ENCODE measurements at places on chromosomes 2 and 18.
A peak's percentile ranks its signal among the peaks of the same experiment; 100 is the strongest.

GRCh38 chr2:178449700-178450523, 1.1 kb downstream of the PRKRA start:
- no peak for DNase-seq

GRCh38 chr2:159859583-159859982, 61.6 kb upstream of the CD302 start:
- DNase-seq, result no peak

GRCh38 chr18:35049111-35050027, 8.2 kb downstream of the MAPRE2 start:
- no peak for DNase-seq

DNA sequence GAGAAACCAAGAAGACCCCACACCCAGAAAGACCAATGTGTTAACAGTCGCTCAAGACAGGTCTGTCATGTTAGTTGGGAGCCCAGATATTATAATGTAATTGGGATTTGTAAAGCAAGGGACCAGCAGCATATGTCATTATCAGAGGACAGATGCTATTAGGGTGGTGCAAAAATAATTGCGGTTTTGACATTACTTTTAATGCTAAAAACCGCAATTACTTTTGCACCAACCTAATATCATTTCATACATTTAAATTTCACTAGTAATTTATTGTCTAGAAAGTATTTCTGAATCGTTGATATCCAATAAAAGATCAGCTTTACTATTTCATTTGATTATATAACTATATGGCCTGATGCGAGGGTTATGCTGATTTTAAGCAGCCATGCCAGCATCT, 131.2 kb downstream of the TTN start:
- DNase-seq, result no peak

- DNase-seq, result no peak
Observed at GRCh38 chr18:10317864-10318690, 136.4 kb upstream of the APCDD1 start.

DNA sequence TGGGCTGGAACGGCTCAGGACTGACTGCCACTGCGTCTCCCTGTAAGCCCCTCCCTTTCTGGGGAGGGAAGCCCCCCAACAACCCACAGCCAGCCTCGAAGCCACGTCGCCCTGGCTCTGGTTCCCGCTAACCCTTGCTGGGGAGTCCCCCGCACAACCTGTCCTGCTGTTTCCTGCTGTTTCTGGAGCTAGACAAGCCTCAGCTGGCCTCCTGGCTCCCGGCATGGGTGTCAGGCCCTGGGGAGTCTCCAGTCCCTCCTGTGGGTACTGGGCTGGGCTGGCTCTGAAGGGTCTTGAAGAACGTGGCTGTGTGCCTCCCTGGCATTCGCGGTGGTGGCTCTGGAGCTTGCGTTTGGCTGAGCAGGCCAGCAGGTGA, 20.9 kb downstream of the NFATC1 start:
- DNase-seq, result no peak

DNA sequence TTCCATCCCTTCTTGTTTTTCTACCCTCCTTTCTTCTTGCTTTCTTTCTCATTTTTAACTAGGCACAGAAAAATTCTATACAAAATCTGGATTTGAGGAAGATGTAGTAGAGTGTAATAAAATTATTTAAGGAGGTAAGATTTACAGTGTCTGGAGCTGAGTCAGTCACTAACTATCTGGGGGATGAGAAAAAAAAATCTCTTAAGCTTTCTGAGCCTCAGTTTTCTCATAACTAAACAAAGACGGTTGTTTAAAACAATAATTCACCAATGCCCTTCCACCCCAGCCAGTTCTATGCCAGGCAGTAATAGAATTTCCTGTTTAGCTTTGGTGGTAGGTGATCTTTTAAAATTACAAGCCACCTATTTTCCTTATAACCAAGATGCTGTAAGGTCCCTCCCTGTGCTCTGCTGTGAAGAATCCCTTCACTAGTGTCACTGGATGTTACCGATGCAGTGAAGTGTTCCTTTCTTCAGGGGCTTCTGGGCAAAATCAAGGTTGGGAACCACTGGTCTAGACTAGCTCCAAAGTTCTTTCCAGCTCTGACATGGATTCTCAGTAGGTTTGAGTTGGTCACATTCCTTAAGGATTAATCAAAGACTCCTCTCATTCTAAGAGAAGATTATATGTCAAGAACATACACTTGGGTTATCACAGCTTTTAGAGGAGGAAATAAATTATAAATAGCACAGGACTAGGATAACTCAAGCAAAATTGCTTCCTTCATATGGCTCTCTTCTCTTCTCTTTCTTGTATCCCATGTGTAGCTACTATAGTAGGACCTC, 289.0 kb downstream of the CDH2 start:
- DNase-seq, result no peak

- DNase-seq, result no peak
Observed at GRCh38 chr2:230721712-230722111, 9.1 kb downstream of the CAB39 start.

DNA sequence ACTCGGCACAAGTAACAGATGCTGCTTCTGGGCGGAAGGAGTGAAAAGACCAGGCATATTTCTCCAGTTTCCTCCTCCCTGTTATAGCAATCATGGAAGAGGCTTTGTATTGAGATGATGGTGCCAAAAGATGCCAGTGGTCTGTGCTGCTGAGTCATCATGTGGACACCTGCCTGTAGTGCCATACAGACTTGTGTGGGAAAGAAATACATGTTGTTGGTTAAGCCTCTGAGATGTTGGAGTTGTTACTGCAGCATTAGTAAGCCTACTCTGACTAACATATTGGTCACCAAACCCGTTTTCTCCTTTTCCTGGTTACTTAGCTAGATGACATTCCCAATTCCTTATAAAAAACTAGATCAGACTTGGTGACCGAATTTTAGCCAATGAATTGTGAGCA, 356.9 kb downstream of the ZNF521 start:
- no peak for DNase-seq

- no peak for DNase-seq
Observed at GRCh38 chr18:23710946-23711345, 21.7 kb downstream of the LAMA3 start.

DNA sequence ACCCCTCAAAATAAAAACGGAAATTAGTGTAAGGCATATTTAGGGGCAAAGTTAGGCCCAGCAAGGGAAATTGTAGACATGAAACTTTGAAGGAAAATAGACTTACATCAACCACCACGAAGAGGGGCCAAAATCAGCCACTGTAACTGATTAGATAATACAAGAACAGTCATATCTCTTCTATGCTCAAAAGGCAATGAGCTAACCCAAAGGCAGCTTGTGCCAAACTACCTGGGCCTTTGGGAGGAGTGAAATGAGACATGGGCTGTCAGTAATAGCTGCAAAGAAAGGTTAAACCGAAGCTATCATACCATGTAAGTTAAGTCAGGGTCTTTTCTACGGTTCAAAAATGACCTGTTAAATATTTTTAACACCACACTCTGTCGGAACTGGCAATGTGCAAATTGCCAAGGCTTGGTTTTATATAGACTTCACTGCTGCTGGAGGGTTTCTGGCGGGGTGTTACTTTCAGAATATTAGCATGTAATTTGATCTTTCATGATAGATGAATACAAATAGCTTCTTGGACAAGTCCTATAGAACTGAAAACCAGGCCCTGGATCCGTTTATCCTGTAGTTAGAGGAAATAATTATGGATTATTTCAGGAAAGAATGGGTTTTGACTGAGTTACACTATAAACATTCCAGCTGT, 69.6 kb downstream of the ACVR1 start:
- DNase-seq, result no peak

- DNase-seq, result no peak
Observed at GRCh38 chr18:63676526-63677323, 15.0 kb upstream of the SERPINB3 start.

- DNase-seq, result no peak
Observed at GRCh38 chr2:71695235-71696120, 242.1 kb downstream of the DYSF start.

GRCh38 chr2:101476605-101477208, 1.8 kb upstream of the RFX8 start:
- no peak for DNase-seq

DNA sequence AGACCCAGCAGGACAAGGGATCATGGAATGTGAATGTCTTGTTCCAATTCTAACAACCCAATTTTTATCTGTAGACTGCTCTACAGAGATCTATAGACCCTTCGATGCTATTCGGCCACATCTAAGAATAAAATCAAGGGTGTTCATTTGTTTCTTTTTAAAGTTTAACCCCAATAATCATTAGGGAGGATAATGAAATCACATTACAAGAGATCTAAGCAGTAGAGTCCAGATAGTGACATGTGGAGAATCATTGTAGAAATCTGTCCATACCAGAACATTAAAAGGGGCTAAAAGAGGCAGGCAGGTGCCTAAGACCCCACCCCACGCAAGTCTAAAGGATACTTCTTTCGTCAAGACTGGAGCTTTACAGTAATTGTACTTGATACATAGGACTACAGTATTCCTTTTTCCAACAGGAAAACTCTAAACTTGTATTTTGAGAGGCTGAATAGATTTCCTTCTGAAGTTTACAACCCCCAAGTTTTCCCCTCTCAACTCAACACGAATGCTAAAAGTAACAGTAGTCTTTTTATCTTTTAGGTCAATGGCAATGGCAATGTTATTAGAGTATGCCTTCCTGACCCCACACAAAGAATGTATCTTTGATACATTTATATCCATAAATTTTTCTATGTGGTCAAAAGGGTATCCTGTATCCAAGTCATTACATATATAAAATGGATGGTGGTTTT, 183.7 kb downstream of the TCF4 start:
- no peak for DNase-seq

DNA sequence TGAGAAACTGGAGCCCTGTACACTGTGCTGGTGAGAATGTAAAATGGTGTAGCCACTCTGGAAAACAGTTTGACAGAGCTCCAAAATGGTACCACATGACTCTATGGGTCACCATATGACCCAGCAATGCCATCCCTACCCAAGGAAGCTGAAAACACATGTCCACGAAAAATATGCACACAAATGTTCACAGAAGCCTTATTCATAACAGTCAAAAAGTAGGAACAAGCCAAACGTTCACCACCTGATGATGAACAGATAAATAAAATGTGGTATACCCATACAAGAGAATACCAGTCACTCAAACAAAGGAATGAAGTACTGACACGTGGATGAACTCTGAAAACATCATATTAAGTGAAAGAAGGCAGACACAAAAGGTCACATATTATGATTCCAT, 4.6 kb downstream of the AFG3L2 start:
- DNase-seq, result no peak

- DNase-seq, result no peak
Observed at GRCh38 chr2:168910330-168910729, 9.2 kb downstream of the G6PC2 start.

DNA sequence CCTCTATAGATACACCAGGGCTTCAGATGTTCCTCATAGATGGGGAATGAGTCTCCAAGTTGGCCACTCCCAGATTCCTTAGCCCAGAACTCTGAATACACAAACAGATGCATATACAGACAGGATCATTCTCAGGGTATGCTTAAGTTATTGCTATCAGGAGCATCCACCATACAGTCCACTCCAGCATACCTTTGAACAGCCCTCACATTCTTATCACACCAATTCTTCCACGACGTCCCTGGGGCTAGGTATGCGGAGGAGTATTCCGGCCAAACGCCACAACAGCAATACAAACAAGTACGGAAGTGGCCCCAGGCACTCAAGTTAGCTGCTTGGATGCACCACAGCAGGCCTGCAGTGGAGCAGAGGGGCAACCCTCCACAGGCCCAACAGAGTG, 312.5 kb upstream of the CHAC2 start:
- DNase-seq, result no peak

DNA sequence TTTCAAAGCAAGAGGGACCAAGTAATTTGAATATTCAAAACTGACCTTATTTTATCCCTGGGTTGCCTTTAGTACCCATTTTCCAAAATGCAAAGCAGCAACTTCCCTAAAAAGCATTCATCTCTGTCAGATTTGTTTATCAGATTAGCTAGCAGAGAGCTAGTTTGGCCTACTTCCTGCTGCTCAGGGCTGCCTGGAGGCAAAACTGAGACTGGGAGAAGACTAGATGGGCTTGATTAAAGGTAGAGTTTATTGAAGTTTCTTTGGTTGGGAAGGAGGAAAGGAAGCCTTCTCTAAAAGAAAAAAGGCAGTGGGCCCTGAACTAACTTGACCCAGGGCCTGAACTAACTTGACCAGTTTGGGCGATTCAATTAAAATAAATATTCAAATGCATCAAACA, 426.1 kb upstream of the FAM98A start:
- no peak for DNase-seq

GRCh38 chr2:36572719-36573059, 25.3 kb downstream of the FEZ2 start:
- DNase-seq, result no peak

DNA sequence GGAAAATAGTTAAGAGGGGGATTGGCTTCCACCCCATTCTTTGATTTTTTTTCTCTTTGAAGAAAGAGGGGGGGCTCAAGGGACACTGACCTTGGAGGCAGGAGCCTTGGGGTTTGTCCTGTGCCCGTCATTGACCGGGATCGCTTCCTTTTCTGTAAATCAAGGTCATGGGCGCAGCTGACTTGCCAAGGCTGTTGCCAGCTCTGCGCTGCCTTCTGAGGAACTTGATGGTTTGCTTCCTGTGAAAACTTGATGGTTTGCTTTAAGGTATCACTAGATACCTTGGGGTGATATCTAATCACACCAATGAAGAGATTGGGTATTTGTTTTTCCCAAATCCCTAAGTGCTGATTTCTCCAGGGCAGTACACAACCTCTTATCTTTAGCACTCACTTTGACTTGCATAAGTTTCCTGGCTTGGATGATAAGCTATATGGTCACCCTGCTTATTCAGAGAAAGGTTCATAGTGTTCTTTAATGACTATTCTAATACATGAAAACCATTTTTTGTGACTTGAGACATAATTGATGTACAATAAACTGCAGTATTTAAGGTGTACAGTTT, 56.0 kb downstream of the DGKD start:
- no peak for DNase-seq

- DNase-seq, result no peak
Observed at GRCh38 chr2:23696752-23697045, 230.2 kb downstream of the ATAD2B start.

GRCh38 chr18:50862401-50862800, 16.5 kb upstream of the ME2 start:
- no peak for DNase-seq

DNA sequence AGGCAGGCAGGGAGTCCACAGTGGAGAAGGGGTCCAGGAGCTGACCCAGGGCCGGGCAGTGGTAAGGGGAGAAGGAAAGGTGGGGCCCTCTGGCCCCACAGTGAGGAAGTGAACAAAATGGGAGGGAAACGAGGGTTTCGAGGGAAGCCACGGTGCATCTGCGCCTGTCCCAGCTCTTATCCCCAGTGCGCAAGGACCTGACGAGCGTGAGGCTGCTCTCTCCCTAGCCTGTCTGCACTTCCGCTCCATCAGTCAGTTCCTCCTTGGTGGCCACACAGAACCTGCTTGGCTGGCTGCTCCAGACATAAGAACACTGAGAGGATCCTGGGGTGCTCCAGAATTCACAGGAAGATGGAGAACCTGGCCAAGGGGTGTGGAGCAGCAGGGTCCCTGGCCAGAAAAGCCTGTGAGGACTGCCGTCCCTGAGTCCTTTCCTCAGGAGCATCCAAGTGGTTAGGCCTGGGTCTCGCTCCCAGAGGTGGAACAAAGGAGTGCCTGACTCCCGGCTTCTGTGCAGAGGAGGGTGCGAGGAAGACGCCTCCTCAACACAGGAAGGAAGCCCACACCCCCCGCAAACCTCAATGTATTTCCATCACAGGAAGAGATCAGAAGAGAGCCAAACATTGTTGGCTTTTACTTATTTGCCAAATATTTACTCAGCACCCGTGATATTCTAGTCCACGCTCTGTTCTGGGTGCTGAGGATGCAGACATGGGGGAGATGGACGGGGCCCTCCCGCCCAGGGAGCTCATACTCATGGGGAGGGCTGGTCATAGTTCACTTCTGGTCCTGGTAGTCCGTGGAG, 43.7 kb upstream of the SEMA4C start:
- DNase-seq, result peak; percentile 49

- DNase-seq, result no peak
Observed at GRCh38 chr2:181121996-181122395, 141.6 kb downstream of the UBE2E3 start.

Measured in activated CD4-positive, alpha-beta T cell treated with anti-CD3 and anti-CD28 coated beads for 4 hours (primary cell).